ENCODE measurements at places on chromosomes 3 and 15.
A peak's percentile ranks its signal among the peaks of the same experiment; 100 is the strongest.

GRCh38 chr15:68249058-68249713, 19.7 kb upstream of the CLN6 start:
- DNase-seq: no peak

DNA sequence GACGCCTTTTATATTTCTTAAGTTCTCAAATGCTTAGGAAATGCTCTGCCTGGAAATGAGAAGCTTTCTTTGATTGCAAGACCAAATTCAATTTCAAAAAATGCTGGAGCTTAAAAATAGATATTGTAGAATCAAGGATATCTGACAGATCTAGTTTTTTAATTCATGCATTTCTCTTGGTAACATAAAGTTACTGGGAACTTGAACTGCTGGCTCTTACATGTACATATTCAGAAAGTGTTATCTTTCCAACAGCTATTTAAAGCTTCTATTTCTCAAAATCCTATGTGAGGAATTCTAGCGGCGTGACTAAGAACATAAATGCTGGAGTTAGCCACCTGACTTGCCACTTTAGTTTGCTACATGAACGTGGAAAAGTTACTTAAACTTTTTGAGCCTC, 109.3 kb downstream of the C3orf38 start:
- no peak for DNase-seq

GRCh38 chr3:170270282-170270881, 48.2 kb downstream of the PRKCI start:
- DNase-seq: no peak

DNA sequence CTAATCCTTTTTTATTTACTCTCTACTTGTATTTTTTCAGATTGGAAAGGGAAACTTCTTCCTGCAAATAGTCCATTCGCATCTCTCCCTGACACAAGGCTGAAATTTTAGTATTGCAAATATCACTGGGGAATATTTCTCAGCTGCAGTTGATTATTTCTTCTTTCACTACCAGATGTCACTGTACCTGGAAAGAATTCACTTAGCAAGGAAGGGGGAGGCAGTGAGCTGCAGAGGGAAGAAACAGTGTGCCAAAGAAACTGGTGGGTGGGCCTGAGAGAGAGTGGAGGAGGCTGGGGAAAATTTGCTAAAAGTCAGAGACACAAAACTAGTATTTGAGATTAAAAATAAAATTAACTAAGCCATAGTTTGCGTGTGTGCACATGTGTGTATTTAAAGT, 142.3 kb upstream of the STT3B start:
- DNase-seq: no peak

DNA sequence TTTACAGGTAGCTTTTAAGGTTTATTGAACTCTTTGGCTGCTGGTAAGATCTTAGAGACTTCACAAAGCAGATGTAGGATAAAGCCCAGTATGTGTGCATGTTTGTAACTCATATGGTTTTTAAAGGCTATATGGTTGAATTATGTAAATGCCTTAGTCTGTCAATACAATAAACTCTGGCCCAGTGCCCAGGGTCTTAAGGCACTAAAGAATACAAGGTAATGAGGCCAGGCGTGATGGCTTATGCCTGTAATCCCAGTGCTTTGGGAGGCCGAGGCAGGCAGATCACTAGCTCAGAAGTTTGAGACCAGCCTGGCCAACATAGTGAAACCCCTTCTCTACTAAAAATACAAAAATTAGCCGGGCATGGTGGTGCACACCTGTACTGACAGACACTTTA, 170.3 kb upstream of the CGNL1 start:
- DNase-seq: no peak

DNA sequence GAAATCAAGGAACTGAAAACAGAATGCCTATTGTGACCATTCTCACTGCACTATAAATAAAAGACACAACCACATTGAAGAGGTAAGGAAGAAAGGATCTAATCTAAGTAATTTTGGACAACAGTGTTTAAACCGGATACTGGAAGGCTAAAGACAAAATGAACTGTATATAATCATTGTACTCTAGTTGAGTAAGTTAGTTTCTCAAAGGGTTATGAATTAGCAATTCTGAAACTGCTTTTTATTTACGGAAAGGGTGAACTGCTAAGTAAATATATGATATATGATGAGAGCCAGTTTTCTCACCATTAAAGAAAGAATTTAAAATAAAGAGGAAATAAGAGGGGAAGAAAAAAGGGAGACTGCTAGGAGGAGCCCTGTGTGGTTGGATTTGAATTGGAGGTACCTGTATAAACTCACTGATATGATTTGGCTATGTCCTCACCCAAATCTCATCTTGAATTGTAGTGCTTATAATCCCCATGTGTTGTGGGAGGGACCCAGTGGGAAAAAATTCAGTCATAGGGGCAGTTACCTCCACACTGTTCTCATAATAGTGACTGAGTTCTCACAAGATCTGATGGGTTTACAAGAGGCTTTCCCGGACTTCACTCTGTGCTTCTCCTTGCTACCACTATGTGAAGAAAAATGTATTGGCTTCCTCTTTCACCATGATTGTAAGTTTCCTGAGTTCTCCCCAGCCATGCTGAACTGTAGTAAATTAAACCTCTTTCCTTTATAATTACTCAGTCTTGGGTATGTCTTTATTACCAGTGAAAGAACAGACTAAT, 607.7 kb downstream of the PYDC2 start:
- no peak for DNase-seq

GRCh38 chr15:27623560-27624305, 475.4 kb downstream of the OCA2 start:
- DNase-seq: no peak

- DNase-seq: peak; percentile 1
Observed at GRCh38 chr15:68592054-68592453, 13.3 kb downstream of the CORO2B start.

GRCh38 chr3:183392186-183393034, 36.0 kb downstream of the MCF2L2 start:
- peak; percentile 23 for DNase-seq
